ENCODE measurements at places on chromosomes 5 and 9.

- DNase-seq: peak; percentile 16
Measured at GRCh38 chr9:97615439-97616072, 17.6 kb downstream of the TSTD2 start.

- no peak for DNase-seq
Measured at GRCh38 chr9:98401140-98402018, 145.9 kb upstream of the TBC1D2 start.

DNA sequence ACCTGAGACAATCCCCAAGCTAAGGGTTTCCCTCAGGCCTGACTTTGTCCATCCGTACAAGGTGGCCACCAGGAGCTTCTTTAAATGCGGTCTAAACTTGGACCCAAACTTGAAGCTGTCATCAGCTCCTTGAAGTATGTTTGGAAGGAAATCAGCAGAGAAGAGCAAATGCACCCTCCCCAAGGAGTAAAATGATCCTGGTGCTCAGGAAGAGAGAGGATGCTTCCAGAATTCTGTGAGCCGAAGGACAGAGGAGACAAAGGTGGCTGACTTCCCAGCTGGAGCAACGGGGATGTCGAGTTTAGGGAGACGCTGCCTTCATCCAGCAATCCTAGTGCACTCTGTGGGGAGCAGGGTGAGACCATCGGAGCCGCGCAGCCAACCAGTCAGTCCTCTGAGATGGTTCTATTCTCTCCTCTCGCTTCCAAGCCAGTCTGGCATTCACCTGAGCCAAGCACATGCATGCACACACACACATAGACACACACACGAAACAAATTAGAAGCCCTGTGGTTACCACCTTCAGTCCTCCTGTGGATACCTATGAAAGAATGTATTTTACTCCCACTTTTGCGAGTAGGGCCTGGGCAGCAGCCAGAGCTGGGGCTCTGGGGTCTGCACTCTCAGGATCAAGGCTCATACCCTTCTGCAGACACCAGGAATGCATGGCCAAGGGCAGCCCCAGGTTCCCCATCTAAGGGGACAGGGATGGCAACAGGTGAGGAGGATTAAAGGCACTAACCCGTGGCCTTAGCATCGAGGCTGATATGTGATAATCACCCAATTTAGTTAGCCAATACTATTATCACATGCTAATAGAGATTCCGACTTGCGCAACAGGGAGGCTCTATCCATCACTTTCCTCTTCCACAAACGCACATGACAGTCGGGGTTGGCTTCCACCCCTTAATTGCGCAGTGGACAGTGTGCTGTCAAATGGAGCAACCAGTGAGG, 75.8 kb downstream of the GTF3C4 start:
- DNase-seq: no peak

DNA sequence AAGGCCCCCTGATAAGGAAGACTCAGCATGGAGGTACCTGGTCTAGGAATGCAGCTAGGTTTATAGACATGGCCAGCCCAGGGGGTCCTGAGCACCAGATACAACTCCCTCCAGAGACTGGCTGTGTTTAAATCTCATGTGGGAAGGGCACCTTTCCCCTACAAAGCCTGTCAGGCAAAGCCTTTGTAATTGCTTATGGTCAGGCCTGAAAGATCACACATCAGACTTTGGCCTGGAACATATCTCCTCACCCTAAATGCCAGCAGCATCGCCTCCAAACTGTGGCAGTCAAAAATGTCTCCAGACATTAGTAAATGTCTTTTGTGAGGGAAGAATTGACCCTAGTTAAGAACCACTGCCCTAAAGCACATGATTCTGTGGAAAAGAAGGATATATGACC, 51.6 kb upstream of the MACIR start:
- no peak for DNase-seq

- no peak for DNase-seq
Measured at GRCh38 chr9:13032585-13032984, 246.9 kb downstream of the MPDZ start.

DNA sequence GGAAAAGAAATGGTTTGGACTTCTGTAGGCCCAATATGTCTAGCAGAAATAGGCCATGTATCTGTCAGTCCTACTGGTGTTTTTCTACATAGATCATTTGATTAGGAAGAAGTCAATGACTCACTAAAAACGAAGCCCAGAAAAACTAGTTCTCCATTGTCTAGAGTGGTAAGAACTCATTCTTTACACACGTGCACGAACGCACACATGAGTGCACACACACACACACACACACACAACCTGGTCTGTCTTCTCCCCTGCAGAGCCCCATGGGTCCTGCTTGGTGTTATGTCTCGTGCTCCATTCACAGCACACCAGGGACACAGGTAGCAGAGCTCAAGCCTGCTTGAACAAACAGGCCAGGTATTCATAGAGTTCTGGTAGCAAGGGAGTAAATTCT, 14.9 kb upstream of the FCN1 start:
- DNase-seq: no peak

DNA sequence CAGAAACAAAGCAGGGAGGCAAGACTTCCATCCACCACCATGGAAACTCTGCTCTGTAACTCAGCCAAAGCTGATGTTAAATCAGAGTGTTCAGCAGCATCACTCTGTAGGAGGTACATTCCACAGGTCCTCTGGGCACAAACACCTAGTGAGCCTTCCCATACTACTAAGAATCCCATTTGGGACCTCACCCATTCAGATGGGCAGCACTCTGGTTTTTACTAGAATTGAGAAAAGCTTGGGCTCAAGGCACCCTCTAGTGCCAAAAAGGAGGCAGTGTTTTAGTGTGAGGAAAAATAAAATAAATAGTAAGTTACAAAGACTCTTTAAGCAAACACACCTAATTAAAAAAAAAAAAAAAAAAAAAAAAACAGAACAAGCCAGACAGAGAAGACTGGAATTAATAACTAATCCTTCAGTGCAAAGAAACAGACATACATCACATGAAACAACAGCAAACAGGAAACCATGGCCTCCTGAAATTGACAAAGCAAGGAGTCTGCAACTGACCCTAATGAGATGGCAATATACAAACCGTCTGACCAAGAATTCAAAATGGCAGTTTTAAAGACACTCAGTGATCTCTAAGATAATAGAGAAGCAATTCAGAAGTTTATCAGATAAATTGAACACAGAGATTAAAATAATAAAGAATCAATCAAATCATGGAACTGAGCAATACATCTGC, 159.5 kb downstream of the GNA14 start:
- DNase-seq: no peak

DNA sequence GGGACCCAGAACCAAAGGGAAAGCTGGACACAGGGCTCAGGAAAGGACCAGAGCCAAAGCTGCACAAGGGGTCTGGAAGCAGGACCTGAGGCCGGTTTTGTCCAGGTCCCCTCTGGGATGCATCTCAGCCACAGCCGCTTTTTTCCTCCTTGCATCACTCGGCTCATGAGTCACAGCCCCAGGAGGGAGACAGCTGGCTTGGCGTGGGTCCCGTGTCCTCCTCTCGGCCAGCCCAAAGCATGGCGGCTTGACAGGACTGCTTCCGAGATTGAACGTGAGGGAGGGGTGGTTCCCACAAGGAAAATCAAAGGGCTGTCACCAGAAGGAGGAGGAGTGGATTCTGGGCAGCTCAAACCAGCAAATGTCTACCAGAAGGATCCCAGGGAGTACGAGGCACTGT, 56.7 kb upstream of the CPLX2 start:
- no peak for DNase-seq

DNA sequence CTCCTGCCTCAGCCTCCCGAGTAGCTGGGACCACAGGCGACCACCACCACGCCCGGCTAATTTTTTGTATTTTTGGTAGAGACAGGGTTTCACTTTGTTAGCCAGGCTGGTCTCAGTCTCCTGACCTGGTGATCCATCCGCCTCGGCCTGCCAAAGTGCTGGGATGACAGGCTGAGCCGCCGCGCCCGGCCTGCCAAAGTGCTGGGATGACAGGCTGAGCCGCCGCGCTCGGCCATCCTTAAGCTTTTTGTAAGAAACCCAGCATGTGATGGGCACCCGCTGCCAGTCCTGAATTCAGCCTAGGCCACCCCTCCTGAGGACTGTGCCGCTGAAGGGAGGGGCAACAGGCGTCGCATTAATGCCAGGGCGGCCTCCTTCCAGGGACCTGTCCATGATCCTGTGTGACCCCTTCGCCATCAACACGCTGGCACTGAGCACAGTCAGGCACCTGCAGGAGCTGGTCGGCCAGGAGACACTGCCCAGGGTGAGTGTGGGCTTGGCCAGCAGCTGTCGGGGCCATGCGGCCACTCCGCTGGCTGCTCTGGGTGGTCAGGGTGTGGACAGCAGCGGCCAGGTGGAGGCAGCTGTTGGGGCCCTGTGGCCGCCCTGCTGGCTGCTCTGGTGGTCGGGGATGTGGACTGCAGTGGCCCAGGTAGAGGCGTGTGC, 10.5 kb downstream of the NELFB start:
- DNase-seq: no peak

Data from stimulated activated CD8-positive, alpha-beta memory T cell treated with anti-CD3 and anti-CD28 coated beads, Interleukin-2, amount 100 ng/mL, for 1 hour (primary cell).